ENCODE measurements at places on chromosomes 13 and 19. TPM values are rescaled to one million over a fixed set of nuclear protein-coding genes. Genes with fewer than 3 reads are reported as not detected.

GRCh38 chr19:49798574-49798973, 14.5 kb downstream of the FUZ start:
- DNase-seq: no peak

DNA sequence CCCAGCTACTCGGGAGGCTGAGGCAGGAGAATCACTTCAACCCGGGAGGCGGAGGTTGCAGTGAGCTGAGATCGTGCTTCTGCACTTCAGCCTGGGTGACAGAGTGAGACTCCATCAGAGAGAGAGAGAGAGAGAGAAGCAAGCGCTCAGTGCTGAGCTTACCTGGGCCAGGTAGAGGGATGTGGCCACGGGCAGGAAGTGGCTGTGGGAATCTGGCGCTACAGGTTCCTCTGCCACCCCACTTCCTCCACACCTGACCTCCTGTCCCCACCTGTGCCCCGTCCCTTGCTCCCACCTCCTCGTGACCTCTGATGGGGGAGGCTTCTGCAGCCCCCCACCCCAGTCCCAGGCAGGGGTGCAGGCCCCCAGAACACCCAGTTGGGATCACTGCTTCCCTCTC, 1.0 kb upstream of the NCCRP1 start:
- no peak for DNase-seq

Gene ZNF223
- 4.2 TPM for total RNA-seq

Gene NPAS1
- not detected for total RNA-seq

GRCh38 chr19:13670846-13671245, 93.5 kb upstream of the MRI1 start:
- no peak for DNase-seq

GRCh38 chr13:98466634-98467236, 110.2 kb downstream of the STK24 start:
- DNase-seq: peak; percentile 63
